PC-3 (cell line): ENCODE measurements at places on chromosomes 13 and 19. TPM values are rescaled to one million over a fixed set of nuclear protein-coding genes. Genes with fewer than 3 reads are reported as not detected.

PSG7 gene
- not detected in 2 replicates for total RNA-seq

TMEM38A gene
- total RNA-seq = 11.0 and 13.3 TPM in 2 replicates

DACH1 gene
- total RNA-seq = not detected in 2 replicates

ZSCAN22 gene
- 4.0 and 4.3 TPM in 2 replicates for total RNA-seq

ZNF135 gene
- total RNA-seq = not detected in 2 replicates

PEAK3 gene
- not detected in 2 replicates for total RNA-seq

ELSPBP1 gene
- not detected in 2 replicates for total RNA-seq

SPIB gene
- not detected in 2 replicates for total RNA-seq

PSG2 gene
- not detected in 2 replicates for total RNA-seq

PRR36 gene
- 2.4 and 2.5 TPM in 2 replicates for total RNA-seq

LRRC63 gene
- total RNA-seq = 0.26 and 0.35 TPM in 2 replicates

KIR3DL3 gene
- total RNA-seq = not detected in 2 replicates

FAM83E gene
- total RNA-seq = 4.6 and 4.7 TPM in 2 replicates

NLRP4 gene
- total RNA-seq = not detected in 2 replicates

GNA15 gene
- total RNA-seq = not detected in 2 replicates

DNA sequence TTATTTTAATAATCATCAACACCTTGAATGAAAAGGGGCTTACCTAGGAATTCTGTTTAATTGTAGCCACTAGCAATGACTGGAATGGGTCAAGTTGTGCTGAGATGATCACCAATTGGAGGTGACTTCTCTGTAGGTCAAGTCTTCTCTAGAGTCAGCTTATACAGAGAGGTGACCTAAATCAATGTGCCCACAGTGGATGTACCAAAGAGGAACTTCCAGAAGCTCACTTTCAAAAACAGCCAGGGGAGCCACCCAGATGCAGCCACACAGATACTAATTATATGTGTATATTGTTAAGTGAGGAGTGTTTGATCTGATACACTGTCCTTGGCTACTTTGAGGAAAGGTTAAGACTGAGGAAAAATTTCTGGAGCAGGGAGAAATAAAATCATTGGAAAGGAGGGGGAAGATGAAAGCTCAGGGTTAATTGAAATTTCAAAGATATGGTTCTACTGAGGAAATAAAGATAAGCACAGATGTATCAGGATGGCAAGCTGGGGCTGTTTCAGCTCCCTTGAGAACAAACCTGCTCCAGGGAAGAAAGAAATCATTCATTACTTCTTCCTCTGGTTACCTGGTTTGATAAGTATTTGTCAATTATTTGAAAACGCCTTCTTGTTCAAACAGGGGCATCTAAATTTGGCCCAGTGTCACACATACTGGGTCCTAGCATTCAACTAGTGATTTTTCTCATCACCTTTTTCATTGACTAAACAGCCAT, 5.1 kb downstream of the GPR183 start:
- no peak for DNase-seq

DNA sequence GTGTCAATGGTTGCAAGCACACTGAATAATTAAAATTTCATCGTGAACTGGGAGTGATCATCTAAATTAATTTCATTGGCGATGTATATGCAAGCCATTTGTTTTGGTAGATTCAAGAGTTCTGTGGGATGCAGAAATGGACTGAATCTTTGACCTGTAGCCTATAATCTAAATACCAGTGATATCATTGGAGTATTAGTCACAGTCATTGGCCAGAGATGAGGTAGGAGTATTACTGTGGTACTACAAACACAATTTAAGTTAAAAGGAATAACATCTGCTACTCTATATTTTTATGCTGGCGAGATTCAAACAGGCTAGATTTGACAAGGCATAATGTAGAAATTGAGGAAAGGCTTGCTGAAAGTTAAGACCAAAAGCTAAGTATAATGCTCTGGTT, 14.0 kb downstream of the FRY start:
- no peak for DNase-seq

DNA sequence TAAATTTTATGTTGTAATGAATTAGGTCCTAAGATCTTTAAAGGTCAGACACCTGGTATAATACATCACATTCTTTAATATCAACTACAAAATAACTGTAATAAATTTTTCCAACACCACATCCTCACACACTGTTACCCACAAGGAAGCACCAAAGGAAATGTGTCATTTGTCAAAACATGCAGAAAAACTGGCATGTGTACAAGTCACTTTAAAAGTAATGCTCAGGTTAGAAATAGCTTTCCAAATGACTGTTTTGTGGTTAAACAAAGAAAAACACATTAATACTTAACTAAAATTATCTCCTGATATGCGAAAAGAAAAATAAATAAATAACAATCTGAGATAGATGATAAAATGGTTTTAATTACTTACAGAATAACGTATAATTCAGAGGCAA, 74.7 kb downstream of the MZT1 start:
- DNase-seq = peak; percentile 59

DNA sequence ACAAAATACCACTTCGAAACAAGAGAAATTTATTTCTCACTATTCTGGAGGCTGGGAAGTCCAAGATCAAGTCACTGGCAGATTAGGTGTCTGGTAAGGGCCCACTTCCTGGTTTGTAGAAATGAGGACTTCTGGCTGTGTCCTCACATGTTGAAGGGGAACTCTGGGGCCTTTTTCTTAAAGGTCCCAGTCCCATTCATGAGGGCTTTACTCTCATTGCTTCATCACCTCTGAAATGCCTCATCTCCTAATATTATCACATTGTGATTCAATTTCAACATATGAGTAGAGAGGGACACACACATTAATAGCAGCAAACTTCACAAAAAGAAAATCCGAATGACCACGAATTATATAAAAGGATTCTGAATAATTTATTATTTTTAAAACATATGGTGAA, 21.6 kb upstream of the SIGLEC14 start:
- DNase-seq = no peak

- peak; percentile 82 for DNase-seq
Measured at GRCh38 chr13:20171364-20171763, 10.5 kb upstream of the GJA3 start.

- DNase-seq = no peak
Measured at GRCh38 chr13:73275163-73275562, 216.4 kb downstream of the KLF5 start.

GRCh38 chr19:2167896-2168618, 4.3 kb downstream of the DOT1L start:
- DNase-seq = peak; percentile 23

DNA sequence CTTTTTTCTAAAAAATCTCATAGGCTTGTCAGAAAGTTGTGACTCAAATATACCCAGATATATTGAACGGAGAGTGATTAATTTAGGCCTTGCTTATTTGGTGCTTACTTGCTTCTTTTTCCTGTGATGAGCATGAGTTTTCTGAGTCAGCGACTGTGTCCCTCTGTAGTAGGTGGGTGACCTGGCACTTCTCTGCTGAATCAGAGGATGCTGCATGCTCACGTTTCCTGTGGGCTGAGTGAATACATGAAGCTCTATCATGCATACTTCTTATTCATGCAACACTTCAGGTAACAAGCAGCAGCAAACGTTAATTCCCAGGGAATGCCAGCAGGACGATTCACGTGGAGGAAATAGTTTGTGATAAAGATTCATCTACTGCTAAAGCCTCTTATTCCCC, 245.0 kb downstream of the KLF5 start:
- peak; percentile 82 for DNase-seq

GRCh38 chr13:43360171-43360570, 336.8 kb downstream of the DNAJC15 start:
- no peak for DNase-seq

DNA sequence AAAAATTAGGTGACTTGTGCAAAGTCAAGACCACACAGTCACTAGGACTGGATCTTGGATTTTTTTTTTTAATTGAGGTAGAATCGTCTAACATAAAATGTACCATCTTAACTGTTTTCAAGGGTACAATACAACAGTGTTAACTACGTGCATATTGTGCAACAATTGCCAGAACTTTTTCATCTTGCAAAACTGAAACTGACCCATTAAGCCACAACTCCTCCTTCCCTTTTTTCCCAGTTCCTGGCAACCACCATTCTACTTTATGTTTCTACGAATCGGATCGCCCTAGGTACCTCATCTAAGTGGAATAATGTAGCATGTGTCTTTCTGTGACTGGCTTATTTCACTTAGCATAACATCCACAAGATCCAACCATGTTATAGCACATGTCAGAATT, 37.5 kb upstream of the POMP start:
- no peak for DNase-seq

GRCh38 chr19:6248844-6249243, 30.9 kb downstream of the MLLT1 start:
- DNase-seq = no peak

GRCh38 chr13:96762876-96763275, 231.4 kb downstream of the OXGR1 start:
- no peak for DNase-seq

GRCh38 chr19:48565090-48565489, 13.1 kb downstream of the SULT2B1 start:
- DNase-seq = peak; percentile 57

DNA sequence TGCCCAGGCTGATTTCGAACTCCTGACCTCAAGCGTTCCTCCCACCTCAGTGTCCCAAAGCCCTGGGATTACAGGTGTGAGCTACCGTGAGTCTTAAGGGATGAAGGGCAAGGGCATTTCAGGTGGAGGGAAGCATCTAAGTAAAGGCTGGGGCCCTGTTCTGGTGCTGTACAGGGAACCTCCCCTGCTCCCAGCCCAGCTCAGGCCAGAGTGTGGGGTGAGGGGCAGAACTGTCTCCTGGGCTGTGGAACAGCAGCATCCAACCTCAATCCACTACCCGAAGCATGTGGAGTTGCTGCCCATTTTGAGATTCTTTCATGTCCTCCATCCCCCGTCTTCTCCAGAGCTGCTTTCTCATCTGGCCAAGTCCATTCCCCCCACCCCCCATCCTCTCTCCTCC, 105.3 kb downstream of the SIPA1L3 start:
- no peak for DNase-seq

DNA sequence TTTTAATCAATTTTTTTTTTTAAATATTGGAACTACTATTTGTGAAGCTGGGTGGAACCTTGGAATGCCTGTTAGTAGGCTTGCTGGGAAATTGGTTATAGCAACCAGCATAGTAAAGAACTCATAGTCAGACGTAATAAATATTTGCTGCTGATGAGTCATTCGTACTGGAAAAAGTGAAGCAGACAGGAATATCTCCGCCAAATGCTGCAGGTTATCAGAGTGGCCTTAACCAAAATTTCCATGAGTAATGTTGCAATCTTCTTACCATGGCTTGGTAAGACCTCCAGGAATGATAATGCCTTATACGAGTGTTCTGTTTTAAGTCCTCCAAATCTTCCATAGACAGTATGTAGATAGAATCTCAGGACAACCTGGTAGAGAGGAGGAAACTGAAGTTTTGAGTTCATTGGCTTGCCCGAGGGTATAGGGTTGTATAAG, 34.2 kb downstream of the MBNL2 start:
- peak; percentile 88 for DNase-seq

DNA sequence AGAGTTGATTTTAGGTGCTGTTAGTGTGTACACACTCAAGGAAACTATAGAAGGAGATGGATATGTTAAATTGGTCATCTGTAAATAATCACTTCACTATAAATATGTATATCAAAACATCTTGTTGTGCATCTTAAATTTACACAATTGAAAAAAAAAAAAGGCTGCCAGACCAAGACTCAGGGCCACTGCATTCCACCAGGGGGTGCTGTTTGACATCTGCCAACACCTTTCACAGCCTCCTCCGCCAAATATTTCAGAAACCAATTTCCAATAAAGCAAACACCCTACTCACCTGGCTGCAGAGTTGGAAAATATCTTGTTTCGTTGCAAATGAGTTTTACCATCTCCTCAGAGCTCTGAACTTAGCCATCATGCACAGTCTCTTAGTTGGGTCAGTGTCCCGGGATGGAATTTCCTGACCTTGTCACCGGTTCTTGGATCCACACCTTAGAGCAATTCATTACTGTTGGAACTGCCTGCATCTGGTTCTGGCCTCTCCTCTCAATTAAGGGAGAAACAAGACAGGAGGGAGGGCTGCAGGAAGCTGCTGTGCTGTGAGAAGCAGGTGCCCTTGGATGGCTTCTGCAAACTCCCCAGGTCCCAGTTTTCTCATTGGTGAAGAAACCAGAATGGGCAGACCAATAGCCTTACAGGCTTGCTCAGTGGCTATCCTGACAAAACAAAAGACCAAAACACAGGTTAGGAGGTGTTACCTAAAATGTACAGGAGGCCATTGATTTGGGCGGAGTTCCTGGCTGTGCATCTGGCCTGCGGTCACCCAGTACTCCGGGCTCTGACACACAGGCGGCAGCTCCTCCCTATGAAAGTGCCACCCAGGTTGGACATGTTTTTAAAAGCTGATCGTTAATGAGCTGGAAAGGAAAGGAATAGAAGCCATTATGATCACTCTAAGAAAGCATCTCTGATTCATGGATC, 746.6 kb downstream of the UQCRFS1 start:
- peak; percentile 19 for DNase-seq

GRCh38 chr19:45177817-45178261, at the start of gene TRAPPC6A:
Gene TRAPPC6A (minus strand): TSS chr19:45178237. CDS start chr19:45178218, 19 bp downstream.
- DNase-seq = peak; percentile 44

DNA sequence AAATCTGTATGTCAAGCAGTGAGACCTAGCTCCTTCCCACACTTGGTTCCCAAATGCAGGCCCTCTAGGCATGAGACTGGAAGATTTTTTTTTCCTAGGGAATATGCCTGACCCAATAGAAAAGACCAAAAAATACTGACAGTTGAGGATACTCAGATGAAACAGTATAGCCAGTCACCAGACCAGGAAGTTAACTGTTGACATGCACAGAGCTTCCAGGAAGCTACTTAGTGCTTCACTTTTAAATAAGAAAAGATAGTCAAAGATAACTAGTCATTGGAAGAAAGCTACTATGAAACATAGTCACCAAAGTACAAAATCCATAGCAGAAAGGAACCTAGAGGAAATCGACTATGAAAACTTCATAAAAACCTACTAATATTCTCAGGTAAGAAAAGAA, 32.3 kb downstream of the BRCA2 start:
- DNase-seq = no peak
